CD8-positive, alpha-beta memory T cell (primary cell): ENCODE measurements at places on chromosomes 6 and 20.

DNA sequence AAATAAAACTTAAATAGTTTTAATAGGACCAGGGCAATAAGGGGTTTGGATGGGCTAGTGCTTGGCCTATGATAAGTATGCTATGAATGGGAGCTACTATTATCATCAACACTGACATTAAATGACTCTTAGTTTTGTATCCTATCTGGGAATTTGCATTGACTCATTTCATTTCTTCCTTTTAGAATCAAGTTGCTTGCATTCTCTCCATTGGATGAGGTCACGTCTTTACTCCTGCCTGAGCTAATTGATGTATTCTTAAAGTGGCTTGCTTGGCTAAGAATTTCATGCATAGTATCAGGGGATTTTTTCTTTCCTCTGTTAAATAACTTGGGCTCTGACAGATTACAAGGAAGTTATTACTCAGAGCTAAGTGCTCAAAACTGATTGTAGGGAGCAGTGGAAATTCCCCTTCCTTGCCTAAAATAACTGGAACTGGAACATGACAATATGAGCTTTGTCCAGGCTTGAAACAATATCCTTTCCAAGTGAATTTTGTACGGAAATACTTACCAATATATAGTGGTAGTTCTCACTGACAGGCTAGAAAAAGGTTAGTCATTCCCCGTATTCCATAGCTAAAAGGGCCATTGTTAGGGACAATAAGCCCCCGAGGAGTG, 169.9 kb downstream of the BCAS1 start:
- DNase-seq, result no peak
- no peaks in the 10 kb centered on the region for H3K36me3 ChIP-seq
- no peak overlapping the region for H3K4me3 ChIP-seq
- peaks cover 16% of the 10 kb centered on the region for H3K4me1 ChIP-seq
- no peak overlapping the region for H3K27ac ChIP-seq

DNA sequence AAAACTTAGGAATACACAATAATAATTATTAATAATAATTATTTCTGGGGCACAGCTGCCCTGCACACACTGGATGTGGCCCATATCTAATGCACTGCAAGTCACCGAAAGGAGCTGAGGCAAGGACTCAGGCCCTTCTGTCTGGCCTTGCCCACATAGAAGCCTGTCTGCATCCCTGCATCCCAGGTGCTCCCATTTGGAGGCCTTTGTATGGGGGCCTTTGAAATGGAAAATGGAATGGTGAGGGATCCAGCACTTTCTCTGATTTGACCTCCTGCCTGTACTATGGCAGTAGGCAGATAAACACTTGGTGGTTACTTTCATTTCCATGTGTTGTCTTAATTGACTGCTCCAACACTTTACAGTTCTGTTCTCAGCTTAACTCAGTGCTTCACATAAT, 75.7 kb upstream of the PTCHD4 start:
- DNase-seq, result no peak
- no peak overlapping the region for H3K4me3 ChIP-seq
- no peaks in the 10 kb centered on the region for H3K27me3 ChIP-seq
- no peaks in the 10 kb centered on the region for H3K4me1 ChIP-seq
- H3K36me3 ChIP-seq, result no peaks in the 10 kb centered on the region

DNA sequence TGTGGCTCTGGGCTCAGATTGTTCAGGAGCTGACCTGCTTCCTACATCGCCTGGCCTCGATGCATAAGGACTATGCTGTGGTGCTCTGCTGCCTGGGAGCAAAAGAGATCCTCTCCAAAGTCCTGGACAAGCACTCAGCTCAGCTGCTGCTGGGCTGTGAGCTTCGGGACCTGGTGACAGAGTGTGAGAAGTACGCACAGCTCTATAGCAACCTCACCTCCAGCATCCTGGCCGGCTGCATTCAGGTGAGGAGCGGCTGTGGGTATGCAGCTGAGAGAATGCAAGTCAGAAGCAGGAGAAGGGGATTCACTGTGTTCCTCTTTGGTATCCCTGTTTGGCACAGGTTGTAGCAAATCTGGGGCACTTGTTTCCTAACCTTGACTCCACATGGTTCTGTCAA, 17.9 kb downstream of the CUL9 start:
- no peak overlapping the region for H3K4me3 ChIP-seq
- no peaks in the 10 kb centered on the region for H3K4me1 ChIP-seq
- no peak for DNase-seq
- H3K36me3 ChIP-seq, result peaks cover 18% of the 10 kb centered on the region
- H3K27ac ChIP-seq, result no peak overlapping the region
- H3K27me3 ChIP-seq, result no peaks in the 10 kb centered on the region

GRCh38 chr20:38055294-38055693, 21.7 kb downstream of the RPRD1B start:
- no peaks in the 10 kb centered on the region for H3K27me3 ChIP-seq
- H3K4me1 ChIP-seq, result no peaks in the 10 kb centered on the region
- no peak for DNase-seq
- H3K27ac ChIP-seq, result no peak overlapping the region
- peaks cover 23% of the 10 kb centered on the region for H3K36me3 ChIP-seq

GRCh38 chr6:168615837-168616236, 174.9 kb downstream of the SMOC2 start:
- no peaks in the 10 kb centered on the region for H3K36me3 ChIP-seq
- H3K4me1 ChIP-seq, result no peaks in the 10 kb centered on the region
- H3K27ac ChIP-seq, result no peak overlapping the region
- no peak overlapping the region for H3K4me3 ChIP-seq
